Foreskin melanocyte (primary cell): ENCODE measurements at places on chromosomes 11 and 22.

GRCh38 chr22:50015451-50016307 lies 3.1 kb upstream of the IL17REL start:
- no peak for DNase-seq

DNA sequence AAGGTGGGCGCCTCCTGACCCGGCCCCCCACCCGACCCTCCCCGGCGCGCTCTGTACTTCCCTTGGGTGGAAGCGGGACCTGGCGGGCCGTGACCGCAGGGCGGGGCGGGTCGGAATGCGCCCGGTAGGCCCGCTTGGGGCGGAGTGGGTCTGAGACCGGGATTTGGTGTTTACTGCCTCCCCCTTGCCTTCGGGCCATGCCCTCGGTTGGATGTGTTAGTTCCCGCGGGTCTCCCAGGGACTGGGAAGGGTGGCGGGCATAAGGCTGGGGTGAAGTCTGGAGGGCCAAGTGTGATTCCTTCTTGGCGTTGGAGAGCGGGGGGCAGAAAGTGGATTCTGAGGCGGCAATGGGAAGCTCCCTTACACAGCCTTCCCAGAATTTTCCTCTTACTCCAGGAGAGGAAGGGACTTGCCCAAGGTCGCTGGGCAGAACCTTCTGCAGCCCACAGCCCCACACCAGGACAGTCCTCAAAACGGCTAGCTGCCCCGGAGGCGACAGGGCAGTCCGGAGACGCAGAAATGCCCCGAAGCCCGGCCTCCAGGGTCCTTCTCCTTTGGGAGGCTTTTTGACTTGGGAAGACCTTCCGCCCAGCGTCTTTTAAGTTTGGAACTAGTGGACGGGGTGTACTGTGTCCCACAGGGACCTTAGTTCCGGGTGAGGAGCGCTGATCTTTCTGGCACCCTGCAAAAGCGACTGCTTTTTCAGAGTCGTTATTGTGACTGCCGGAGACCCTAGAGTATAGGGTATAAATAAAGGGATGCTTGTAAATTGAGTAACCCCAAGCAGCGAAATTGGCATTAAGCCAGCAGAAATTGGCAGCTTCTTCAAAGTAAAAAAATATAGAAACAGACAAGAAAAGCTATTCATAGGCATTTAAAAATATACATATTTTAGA lies 647 bp downstream of the SWAP70 start:
- peak; percentile 67 for DNase-seq

GRCh38 chr11:95895815-95896214 lies 28.1 kb downstream of the MTMR2 start:
- DNase-seq: no peak

GRCh38 chr22:20019661-20020532 lies 1.0 kb upstream of the TANGO2 start:
- no peak for DNase-seq

DNA sequence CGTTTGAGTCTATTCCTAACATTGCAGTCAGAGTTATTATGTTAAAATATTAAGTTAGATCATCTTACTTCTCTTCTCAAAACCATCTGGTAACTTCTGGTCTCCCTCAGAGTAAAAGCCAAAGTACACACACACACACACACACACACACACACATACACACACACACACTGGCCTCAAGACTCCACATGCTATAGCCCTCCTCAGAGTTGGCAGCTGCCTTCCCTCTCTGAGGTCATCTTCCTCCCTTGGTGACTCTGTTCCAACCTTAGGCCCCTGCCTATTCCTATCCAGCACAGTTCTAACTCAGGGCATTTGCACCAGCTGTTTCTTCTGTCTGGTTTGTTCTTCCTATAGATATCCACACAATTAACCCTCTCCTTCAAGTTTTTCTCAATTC lies 272.0 kb upstream of the SESN3 start:
- DNase-seq: no peak

DNA sequence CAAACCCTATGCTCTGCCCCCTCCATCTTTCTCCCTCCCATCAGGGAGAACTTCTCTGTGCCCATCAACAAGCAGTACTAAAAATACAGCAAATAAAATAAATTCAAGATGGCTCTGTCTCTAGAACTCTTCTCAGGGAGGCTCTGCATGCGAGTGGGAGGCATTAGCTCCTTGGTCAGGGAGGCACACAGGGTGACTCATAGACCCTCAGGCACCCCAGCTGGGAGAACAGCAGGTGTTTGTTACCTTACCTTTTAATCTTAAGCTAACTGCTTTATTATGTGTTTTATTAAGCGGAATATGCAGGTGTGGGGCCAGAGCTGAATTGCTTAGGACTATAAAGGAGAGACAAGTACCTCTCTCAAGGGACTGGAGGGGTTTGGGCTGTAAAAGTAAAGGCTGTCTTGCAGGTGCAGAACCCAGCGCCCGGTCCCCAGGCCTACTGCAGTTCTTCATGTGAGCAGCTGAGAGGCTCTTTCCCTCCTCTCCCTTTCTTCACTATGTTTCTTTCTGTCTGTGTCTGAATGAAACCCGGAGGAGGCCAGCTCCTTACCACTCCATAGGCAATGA lies 20.8 kb downstream of the CSNK2A3 start:
- DNase-seq: no peak

GRCh38 chr11:75527938-75528735 lies 2.4 kb upstream of the GDPD5 start:
- peak; percentile 84 for DNase-seq

DNA sequence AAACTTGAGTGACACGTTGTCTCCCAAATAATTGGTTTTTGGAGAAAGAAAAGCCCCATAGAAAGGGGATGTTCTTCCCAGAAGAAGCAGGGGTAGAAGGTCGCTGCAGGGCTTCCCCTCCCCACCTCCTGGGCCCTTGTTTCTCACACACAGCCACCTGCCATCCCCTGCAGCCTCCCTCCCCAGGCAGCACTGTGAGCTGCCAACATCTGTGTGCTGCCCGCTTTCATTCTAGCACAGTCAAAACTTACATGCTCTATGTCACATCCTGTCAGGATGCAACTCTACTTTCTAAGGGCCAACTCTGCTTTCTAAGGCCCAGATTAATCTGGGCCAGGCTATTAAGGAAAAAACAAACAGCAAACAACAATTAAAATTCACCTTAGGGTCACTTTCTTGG lies 309.4 kb upstream of the ZC3H12C start:
- DNase-seq: no peak
